ENCODE measurements at places on chromosomes 1 and 21.

GRCh38 chr1:213931836-213932235 lies 55.9 kb upstream of the PROX1 start:
- no peak for DNase-seq

DNA sequence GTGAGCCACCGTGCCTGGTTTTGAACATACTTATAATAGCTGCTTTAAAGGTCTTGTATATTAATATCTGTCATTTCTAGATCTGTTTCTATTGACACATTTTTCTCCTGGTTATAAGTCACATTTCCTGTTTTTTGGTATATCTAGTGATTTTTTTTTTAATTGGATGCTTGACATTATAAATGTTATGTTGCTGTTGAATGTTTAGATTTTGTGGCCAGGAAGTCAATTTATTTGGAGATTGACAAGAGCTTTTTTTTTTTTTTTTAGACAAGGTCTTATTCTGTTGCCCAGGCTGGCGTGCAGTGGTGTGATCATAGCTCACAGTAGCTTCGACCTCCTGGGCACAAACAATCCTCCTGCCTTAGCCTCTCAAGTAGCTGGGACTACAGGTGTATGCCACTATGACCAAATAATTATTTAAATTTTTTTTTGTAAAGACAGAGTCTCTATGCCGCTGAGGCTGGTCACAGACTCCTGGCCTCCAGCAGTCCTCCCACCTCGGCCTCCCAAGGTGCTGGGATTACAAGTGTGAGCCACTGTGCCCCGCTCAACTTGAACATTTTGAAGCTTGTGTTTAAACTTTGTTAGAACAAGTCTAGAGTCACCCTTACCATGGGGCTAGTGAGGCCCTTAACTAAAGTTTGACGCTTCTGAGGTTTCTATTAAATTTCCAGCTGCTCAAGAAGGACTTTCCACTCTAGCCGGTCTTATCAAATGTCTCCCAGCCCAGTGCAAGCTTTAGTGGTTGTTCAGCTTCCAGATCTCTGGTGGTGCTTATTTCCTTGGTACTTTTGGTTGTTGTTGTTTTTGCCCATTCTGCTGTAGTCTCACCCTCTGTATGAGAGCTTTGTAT lies 8.6 kb upstream of the CHI3L2 start:
- no peak for DNase-seq

DNA sequence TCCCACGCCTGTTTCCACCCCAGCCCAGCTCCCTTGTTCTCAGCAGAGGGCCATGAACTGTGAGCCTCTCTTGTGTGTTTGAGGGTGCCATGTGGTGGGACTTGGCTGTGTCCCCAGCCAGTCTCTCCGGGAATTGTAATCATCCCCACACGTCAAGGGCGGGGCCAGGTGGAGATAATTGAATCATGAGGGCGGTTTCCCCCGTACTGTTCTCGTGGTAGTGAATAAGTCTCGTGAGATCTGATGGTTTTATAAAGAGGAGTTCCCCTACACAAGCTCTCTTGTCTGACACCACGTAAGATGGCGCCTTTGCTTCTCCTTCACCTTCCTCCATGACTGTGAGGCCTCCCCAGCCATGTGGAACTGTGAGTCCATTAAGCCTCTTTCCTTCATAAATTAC lies 57.2 kb upstream of the COL6A2 start:
- no peak for DNase-seq

DNA sequence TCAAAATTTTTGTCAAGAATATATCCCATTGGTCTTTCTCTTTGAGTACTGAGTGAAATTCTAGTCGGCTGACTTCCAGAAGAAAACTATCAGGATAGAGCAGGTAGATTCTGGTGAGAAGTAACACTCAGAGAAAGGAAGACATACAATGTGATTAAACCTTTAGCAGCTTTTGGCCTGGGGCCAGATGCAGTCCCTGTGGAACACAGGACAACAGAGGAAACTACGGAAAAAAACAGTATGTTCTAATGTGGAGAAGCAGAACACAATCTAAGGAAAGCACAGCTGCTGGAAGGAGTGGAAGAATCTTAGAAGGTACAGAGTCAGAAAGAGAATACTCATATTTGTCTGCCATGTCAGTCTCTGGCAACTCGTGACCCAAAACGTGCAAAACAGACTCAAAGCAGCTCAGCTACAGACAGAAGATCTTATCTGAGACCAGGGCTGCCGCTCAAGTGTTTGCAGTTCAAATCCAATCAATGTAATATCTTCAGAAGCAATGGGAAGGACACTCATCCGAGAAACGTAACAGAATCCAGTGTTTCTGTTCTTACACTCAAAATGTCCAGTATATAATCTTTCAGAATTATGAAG lies 283.8 kb downstream of the MRPL39 start:
- no peak for DNase-seq

DNA sequence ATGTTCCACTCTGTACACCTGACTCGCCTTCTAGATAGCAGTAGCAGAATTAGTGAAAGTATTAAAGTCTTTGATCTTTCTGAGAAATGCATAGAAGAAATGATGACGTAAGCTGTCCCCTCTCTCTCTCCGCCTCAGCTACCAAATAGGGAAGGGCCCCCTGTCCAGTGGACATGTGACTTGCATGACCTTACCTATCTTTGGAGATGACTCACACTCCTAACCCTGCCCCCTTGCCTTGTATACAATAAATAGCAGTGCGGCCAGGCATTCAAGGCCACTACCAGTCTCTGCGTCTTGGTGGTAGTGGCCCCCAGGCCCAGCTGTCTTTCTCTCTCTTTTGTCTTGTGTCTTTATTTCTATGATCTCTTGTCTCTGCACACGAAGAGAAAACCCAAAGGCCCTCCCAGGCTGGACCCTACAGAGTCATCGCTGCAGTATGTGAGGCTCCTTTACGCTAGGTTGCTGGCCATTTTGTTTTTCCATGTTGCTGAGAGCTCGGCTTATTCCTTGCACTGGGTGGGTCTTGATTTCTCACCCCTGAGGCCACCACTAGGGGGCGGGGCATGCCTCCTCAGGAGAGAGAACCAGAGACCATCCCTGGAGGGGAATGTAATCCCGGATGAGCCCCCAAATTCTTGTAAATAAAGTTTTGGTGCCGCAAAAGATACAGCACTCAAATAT lies 16.0 kb upstream of the ZBTB8B start:
- DNase-seq, result no peak

DNA sequence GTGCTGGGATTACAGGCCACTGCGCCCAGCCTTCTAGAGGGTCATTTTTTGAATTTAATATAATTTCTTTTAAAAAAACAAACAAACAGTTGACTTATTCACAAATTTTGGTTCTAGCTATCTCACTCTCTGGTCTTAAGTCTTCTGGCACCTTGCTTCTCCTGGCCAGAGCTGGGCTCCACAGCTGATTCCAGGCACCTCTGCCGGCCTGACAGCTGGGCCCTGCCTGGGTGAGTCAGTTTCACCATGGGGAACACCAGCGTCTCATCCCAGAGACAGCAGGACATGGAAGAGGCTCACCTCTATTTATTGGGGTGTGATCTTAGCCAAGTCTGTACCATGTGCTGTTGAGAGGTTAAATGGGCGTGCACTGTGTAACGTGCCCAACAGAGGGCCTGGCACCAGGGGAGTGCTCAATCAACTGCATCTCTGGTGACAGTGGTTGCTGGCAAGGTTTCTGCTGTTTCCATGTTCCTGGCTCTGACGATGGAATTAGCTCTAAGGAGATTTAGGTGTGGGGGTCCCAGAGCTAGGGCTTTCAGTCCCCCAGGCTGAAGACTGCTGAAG lies 956 bp downstream of the CPLANE2 start:
- peak; percentile 37 for DNase-seq

GRCh38 chr1:59243550-59243949 lies 53.3 kb upstream of the FGGY start:
- no peak for DNase-seq

All from AG08395 (cell line).